Fibroblast of skin of left quadriceps (primary cell): ENCODE measurements at places on chromosomes 3 and 15.

DNA sequence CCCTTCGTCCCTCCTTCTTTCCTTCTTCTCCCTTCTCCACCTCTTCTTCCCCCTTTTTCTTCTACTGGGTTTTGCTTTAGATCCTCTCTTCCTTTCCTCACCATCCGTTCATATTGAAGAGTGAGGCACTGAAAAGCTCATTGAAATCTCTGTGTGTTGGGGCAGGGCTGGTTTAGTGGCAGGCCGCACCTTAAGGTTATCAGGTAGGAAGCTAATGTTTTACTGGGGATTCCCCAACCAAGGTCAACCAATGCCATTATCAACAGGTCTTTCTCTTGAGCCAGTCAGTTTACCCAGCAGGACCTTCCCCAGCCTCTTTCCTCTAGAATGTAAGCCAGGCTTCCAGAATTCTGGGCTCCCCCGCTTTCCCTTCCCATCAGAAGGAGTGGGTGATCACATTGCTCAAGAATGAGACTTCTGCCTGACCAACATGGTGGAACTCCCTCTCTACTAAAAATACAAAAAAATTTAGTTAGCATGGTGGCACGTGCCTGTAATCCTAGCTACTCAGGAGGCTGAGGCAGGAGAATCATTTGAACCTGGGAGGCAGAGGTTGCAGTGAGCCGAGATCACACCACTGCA lies 11.5 kb upstream of the VPS8 start:
- DNase-seq = no peak

- no peak for DNase-seq
Observed at GRCh38 chr3:38036906-38037305, 2.1 kb upstream of the DLEC1 start.

DNA sequence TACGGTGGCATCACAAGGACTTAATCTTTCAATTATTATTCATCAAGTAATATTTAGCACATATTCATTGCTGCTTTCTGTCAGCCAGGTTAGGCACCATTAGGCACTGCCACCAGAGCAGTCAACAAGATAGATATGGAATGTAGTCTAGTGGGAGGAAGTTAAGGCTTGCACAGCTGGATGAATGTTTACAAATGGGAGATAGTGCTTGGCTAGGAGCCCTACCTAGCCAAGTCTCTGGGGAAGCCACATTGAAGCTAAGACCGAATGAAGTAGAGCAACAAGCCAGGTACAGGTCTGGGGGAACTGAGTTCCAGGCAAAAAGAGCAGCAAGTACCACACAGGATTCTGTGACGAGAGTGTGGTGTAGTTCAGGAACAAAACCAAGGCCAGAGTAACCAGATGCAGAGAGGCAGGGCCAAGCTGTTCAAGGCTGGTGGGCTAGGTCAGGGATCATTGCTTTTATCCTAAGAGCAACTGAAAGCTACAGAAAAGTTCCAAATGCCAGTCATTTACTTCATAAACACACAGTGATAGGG lies 33.4 kb upstream of the SCAANT1 start:
- no peak for DNase-seq

GRCh38 chr3:38229036-38229435 lies 36.6 kb upstream of the SLC22A13 start:
- DNase-seq = no peak
